Stimulated activated CD4-positive, alpha-beta T cell treated with anti-CD3 and anti-CD28 coated beads, Interleukin-1b, Interleukin-23, amount 100 ng/mL, for 1 hour (primary cell): ENCODE measurements at places on chromosomes 2 and 18.

GRCh38 chr18:35460736-35461161 is 37.0 kb downstream of the INO80C start:
- DNase-seq = no peak

- DNase-seq = no peak
Observed at GRCh38 chr18:55489034-55489986, 98.7 kb downstream of the TCF4 start.

DNA sequence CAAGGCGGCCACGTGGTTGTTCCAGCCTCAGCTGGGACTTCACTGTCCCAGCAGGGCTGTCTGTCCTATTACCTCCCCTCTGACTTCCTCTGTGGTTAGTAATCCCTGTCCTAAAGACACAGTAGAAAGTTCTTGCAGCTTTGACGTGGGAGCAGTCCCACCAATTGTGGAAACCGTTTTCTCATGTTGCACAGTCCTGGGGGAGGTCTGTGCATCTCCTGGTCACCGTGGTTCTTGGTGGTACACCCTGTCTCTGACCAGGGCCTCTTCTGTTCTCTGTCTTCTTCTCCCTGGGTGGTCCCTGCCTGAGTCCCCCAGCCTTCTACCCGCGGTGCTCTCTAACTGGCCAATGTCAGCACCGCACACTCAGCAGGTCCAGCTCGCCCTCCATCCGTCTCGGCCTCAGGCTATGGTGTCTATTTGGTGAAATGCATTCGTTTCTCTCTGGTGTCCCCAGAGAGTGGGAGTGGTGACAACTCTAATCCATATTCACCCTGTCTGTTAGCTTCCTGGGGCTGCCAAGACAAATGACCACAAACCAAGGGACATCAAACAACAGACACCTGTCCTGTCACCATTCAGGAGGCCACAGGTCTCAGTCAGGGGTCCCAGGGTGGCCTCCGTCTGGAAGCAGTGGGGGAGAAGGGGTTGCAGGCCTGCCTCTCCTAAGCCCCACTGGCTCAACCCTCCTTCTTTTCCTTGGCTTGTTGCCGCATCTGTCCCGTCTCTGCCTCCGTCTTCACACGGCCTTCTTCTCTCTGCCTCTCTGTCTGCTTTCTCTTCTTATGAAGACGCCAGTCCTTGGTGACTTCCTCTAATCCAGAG is 99.8 kb downstream of the SH3BP4 start:
- DNase-seq = no peak

- DNase-seq = no peak
Observed at GRCh38 chr2:47653902-47654789, 128.8 kb upstream of the MSH6 start.

- DNase-seq = no peak
Observed at GRCh38 chr2:214830794-214831346, 21.4 kb upstream of the BARD1 start.

- no peak for DNase-seq
Observed at GRCh38 chr18:8603663-8604520, 5.3 kb upstream of the RAB12 start.

GRCh38 chr2:82120654-82121053 is 1816.1 kb upstream of the LRRTM1 start:
- DNase-seq = no peak

GRCh38 chr2:3009483-3009882 is 368.1 kb downstream of the EIPR1 start:
- DNase-seq = no peak

DNA sequence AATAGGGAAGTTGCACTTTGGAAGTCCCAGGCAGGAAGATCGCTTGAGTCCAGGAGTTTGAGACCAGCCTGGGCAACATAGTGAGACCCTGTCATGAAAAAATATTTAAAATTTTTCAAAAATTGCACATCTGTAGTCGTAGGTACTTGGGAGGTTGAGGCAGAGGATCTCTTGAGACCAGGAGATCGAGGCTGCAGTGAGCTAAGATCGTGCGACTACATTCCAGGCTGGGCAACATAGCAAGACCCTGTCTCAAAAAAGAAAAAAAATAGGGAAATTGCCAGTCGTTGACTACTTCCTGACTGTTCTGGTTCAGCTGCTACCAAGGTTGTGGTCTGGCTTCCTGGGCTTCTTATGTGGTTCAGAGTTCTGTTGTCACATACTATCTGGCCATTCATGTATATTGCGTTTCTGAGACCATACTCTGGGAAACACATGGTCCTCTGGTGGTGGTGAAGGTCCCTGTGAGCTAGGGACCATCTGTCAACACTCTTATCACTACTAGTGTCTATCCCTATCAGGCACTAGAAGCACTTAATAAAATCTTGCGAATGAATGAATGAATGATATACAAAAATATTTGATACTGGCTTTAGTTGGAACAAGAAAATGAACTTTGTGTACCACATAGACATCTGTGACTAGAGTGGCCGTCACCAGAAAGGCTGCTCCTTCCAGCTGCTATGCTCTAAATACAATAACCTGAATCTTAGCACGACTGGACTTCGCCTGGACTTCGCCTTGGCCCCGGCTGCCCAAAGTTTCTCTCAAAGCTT is 861 bp upstream of the KLHL23 start:
- no peak for DNase-seq

GRCh38 chr2:106117347-106117746 is 76.8 kb downstream of the UXS1 start:
- no peak for DNase-seq

DNA sequence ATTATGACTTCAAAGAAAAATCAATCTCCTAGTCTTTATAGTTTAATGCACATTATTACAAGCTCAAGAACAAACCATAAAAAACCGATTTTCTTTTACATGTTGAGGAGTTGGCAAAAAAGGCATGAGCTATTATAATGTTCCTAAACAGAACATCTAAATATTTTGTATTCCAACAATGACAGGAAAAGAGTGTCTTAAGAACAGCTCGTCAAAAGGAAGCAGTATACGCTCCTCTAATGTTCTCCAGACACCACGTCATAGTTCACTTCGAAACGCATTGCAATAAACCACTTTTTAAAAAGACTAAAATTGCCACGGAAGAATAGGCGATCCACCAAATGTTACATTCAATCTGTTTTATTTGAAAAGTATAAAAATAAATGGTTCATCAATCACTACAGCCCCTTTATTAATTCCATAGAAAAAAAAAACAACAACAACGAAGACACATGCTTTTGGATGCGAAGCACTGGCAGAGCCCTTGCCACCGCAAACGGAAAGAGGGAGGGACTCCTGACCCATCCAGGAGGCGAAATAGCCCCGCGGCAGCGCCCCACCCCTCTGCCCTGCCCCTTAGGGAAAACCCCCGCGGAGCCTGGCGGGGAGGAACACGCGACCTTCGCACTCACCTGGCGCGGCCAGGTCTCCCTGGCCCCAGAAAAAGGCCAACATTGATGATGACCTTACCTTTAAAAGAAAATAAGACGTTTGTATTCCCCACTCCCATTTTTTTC is 45.8 kb downstream of the MBP start:
- no peak for DNase-seq

GRCh38 chr2:160324161-160324800 is 124.2 kb upstream of the ITGB6 start:
- peak; percentile 33 for DNase-seq

- DNase-seq = no peak
Observed at GRCh38 chr18:8994603-8995002, 107.9 kb upstream of the NDUFV2 start.

DNA sequence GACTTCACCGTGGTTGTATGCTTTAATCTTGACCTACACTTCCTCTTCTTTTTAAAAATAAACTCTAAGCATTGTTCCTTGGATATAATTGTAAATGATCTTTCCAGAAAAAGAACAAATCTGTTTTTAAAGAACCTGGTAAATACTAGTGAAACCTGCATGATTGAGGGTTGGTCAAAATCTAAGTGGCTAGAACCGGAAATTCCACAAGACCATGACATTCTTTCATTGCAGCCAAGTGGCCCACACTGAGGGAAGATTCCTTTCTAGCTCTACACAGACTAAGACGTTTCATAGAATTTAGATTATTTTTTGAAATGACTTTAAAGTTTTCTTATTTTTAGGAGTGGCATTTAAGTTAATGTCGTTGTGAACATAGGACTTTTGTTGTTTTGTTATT is 356.7 kb downstream of the NYAP2 start:
- no peak for DNase-seq

DNA sequence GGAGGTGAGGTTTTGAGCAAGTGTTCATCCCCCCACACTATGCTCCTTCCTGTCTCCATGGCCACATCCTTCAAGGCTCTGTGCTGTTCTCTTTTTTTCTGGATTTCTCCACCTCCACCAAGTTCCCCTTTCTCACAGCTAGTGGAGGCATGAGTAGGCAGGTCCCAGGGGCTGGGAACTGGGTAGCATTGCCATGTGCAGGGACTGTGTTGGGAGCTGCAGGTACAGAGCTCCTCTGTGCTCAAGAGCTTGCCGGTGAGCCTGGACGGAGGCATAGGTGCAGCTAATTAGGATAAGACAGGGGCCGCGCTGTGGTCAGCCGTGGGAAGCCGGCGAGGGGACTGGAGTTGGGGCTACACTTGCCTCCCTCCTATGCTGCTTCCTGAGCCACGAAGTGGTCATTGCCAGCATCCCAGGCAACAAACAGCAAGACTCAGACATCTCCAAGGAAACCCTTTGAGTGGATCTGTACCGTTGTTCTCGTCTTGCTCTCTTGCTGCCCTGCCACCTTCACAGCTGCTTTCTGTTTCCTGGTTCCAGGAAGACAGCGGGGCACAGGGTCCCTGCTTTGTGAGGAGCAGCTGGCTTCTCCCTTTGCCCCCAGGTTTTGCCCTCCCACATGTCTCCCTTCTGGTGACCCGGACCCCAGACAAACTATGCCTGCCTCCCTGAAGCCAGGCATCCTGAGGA is 36.9 kb downstream of the ATOH8 start:
- no peak for DNase-seq

DNA sequence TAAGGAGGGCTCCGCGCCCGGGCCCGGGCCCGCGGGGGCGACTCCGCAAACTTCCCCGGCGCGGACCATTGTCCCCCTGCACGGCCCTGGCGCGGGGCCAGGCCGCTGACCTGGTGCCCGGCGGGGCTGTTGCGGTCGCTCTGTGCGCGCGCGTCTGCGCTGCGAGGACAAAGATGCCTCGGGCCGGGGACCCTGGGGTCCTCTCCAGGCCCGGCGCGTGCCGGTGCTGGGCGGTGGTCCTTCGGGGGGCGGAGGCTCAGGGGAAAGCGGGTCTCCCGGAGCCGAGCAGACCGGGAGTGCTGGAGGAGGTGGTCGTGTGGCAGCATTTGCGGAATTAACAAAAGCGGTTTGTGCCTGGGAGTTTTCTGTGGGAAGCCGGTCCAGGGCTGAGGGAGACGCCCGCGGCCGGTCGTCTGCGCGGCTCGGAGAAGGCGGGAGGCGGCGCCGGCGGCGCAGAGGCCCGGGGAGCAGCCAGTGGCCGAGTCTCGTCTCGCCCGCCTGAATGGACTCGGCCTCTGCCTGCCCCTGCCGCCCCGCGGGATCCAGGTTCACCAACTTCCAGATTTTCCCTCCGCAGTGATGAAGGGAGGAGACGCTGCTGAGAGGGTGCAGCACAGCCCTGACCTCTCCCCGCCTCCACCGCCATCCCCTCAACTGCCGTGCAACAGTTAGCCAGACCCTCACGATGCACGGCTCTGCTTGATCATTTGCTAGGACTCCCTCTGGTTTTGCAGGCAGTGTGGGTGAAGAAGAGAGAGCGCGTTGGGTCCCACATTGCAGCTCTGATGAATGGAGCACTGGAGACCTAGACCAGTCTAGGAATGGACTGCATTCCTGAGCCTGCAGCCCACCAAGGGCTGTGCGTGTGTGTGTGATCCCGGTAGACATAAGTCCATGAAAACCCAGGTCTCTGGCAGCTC is 705 bp downstream of the EFR3B start:
- no peak for DNase-seq

DNA sequence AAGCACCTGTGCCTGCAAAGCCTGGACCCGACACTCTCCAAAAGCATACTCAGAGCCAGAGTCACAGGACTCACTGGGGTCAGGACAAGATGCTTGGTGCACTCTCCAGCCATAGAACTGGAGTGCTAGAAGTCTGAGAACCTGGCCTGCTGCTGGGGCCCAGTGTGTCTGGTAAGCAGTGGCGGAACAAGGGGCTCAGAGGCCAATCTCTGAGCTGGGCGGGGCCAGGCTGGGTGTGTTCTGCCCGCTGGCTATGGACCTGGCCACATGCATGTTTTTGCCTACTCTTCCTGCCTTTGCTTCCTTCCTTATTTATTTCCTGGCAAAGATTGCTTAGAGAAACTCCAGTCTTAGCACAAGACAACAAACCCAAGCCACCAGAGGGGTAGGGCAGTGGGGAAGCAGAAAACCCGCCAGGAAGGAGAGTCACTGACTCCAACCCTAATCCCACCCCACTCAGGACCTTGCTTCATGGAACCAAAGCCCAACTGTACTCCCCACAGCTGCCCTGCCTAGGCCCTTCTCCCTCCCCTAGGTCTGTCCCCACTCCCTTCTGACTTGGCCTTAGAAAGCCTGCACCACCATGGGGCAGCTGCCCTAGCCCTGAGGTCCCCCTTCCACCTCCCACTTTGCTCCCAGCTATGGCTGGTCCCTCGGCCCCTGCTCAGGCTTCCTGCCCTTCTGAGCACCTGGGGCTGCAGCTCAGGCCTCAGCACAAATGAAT is 315.5 kb downstream of the CELF4 start:
- no peak for DNase-seq

- peak; percentile 42 for DNase-seq
Observed at GRCh38 chr18:13612196-13612997, 114.0 kb downstream of the FAM210A start.

DNA sequence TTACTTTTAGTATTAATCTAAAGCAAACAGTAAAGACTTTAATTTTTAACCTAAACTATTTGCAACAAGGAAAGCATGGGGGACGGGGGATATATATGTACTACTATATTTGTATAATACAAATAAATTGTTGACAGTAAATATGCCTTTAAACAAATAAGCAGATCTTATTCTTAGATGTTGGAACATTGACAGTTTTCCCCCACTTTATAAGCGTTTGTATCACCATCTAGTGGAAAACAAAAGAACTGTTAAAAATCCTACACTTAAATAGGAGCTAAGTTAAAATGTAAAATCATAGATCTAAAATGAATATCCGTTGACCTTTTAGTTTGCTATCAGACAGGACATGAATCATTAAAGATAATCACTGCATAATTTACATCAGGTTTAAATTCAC is 50.0 kb downstream of the RBBP8 start:
- no peak for DNase-seq

GRCh38 chr2:160294339-160294803 is 94.3 kb upstream of the ITGB6 start:
- no peak for DNase-seq

DNA sequence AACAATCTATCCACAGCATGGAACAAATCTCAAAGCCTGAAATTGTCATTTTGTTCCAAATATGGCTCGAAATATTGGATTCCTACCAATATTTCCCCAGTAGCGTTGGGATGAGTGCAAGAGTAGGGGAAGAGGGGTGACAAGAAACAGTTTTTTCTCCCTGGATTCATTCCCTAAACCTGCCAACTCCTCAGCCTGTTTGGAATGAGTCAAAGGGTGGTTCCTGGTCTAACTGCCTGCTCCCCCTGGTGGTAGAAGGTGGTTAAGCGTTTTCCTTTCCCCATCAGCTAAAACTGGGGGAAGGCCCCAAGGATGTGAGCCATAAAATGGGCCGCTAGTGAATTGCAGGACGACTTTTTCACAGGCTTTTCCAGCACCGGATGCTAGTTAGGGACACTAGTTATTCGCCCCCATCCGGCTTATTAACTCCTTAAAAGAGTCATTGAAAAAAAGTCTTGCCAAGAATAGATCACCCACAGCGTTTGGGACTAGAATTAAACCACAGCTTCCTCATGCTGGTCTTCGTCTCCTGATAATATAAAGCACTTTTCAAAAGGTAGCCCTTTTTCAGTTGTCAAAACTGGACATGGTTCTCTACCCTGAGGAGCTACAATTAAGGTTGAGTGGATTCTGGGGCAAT is 72.5 kb downstream of the DHRS9 start:
- DNase-seq = peak; percentile 36

GRCh38 chr18:10076502-10077030 is 162.8 kb downstream of the VAPA start:
- no peak for DNase-seq
